Glomerular endothelial cell (primary cell): ENCODE measurements at places on chromosomes 3 and 15.

DNA sequence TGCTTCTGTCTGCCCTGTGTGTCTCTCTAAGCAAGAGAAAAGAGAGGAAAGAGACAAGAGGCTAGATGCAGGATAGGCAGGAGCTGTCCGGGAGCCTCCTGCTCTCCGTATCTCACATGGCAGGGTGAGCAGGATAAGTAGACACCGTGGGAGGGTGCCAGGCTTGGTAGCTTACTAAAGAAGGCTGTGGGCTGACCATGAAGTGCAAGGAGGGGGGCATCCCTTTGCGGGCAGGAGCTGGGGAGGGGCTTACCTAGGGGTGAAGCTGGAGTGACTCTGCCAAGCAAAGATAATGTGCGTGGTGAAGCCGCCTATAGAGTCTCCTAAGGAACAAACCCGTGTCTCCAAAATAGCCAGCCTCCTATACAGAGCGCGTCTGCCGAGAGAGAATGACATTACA, 33.7 kb upstream of the TMC3 start:
- DNase-seq = no peak

DNA sequence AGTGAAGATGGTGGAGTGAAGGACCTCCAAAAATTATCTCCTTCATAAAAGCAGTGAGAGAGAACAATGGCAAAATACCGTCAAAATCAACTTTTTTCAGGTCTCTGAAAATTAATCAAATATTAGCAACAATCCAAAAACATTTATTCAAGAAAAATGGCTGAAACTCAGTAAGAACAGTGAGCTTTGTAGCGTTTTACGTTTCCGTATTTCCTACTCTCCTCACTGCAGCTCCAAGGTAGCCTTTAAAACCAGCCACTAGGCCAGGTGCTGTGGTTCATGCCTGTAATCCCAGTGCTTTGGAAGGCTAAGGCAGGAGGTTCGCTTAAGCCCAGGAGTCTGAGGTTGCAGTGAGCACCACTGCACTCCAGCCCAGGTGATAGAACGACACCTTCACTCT, 38.5 kb downstream of the ATP10A start:
- DNase-seq = no peak

DNA sequence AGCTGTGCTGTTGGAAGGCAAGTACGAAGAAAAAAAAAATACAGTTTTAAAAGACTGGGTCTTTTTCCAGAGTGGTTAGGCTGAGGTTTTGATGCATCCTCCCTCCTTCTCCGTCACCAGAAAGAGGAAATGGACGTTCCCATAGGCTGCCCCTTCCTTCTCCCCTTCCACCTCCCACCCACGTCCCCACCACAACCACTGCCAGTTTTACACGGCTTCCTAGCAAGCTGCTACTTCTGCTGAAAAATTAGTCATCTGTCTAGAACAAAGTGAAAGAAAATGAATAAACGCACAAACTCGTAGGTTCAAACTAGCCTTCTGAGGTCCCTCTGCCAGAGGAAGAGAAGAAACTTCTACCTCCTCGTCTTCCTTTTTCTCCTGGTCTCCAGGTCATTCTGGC, 71.6 kb upstream of the RPL35A start:
- no peak for DNase-seq

GRCh38 chr15:65824031-65824743, 32.1 kb upstream of the DENND4A start:
- no peak for DNase-seq

DNA sequence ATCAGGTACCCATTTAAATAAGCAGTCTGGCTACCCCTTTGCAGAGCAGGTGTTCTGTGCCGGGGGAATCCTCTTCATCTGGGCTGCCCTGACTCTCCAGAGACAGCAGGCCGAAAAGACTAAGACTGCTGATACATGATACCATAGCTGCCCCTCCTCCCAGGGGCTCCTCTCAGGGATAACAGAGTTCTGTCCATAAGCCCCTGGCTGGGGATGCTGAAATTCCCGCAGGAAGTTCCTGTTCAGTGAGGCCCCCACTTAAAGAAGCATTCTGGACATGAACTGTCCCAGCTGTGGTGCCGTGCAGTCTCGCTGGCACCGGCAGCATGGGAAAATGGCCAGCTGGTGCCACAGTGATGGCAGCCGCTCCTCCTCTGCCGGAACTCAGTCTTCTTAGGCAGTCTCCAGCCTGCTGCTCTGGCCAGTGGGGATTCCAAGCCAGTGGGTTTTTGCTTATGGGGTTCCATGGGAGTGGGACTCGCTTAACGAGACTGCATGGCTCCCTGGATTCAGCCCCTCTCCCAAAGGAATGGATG, 1026.2 kb downstream of the NAALADL2 start:
- DNase-seq = no peak

DNA sequence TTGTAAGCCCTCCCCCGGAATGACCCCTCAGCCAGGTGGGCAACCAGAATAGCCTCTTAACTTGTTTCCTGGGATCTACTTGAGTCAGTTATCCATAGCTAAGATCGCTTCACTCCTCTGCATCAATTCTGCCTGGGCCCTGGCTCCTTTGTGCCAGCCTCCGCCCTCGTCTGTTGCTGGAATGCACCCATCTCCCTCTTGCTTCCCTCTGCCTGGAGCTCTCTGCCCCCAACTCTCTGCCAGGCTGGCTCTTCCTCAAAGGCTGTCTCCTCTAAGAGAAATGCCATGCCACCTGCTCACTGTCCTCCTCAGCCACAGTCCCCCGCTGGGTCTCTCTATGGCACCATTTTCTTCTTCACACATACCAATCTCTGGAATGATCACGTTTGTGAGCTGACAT, 240.8 kb downstream of the ADAMTS17 start:
- no peak for DNase-seq

GRCh38 chr3:197791892-197792647, 1.0 kb downstream of the LRCH3 start:
- no peak for DNase-seq

GRCh38 chr15:46344115-46344724, 709.4 kb downstream of the SQOR start:
- DNase-seq = no peak

GRCh38 chr15:72110355-72110754, 7.6 kb downstream of the MYO9A start:
- no peak for DNase-seq

GRCh38 chr3:81650187-81650586, 111.3 kb downstream of the GBE1 start:
- DNase-seq = no peak

GRCh38 chr3:127690823-127691452, 18.2 kb downstream of the ABTB1 start:
- no peak for DNase-seq

DNA sequence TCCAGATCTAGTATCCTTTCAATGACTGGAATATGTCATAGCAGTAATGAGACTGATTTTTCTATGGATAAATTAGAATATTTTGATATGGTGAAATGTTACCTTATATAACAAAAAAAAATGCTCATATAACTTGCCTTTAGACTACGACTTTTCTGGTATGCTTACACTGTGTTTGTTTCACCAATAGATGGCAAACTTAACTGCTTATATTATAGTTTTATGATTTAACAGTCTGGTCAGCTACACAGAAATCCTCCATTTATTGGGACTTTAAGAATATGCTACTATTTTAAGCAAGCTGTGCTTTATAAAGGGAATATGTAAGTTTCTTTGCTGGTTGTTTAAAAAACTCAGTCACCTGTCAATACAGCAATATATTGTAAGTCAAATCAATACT, 205.6 kb downstream of the VGLL3 start:
- DNase-seq = no peak

GRCh38 chr3:52789746-52790040, 4.9 kb upstream of the ITIH3 start:
- DNase-seq = no peak

- no peak for DNase-seq
Observed at GRCh38 chr3:113200351-113200750, 11.0 kb upstream of the BOC start.

- DNase-seq = no peak
Observed at GRCh38 chr15:80533790-80534333, 129.7 kb downstream of the ARNT2 start.

DNA sequence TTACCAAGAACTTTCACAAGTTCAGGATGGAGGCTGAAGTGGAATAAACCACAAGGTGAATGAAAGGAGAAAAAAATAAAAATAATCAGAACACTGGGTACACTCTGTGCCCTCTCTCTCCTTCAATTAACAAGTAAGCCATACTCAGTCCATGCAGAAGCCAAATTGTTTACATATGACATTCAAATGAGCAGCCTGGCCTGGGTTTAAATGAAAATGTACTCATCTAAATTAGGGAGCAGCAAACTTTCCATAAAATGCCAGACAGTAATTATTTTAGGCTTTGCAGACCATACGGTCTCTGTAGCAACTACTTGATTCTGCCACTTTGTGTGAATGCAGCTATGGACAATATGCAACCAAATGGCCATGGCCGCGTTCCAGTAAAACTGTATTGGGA, 376.6 kb downstream of the MAGI1 start:
- DNase-seq = no peak

GRCh38 chr15:26772154-26773066, at the start of gene GABRB3:
Gene GABRB3, minus strand, starts transcription at chr15:26773066.
- DNase-seq = no peak

DNA sequence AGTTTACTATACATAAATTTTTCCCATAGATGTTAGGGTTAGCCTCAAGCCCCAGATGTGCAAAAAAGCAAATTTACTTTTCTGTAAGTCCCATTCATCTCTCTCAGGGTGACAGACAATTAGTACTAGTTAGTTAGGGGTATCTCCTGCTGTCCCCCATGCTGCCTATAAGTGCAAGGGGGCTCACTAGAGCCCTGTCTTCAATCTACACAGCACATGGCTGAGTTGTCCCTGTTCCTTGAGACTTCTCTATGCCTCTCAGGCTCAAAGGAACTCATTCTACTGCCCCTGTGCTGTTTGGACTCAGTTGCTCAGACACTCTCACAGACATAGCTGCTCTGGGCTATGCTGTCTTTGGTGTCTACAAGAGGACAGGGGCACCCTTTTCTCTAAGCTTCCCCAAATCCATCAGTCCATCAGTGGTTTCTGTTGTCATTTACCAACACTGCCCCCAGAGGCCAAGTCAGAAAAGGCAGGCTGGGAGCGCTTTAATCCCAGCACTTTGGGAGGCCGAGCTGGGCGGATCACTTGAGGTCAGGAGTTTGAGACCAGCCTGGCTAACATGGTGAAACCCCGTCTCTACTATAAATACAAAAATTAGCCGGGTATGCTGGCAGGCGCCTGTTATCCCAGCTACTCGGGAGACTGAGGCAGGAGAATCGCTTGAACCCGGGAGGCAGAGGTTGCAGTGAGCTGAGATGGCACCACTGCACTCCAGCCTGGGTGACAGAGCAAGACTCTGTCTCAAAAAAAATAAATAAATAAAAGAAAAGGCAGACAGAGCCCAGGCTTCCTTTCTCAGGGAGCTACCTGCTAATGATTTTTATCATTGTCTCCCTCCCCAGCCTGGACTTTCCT, 31.4 kb upstream of the PRTG start:
- DNase-seq = no peak
